Skin of body (tissue), 3 donors: ENCODE measurements at places on chromosomes 5 and 9. TPM values are rescaled to one million over a fixed set of nuclear protein-coding genes. Genes with fewer than 3 reads are reported as not detected.
A peak's percentile ranks its signal among the peaks of the same experiment; 100 is the strongest.

Gene OTP
- total RNA-seq = not detected

DNA sequence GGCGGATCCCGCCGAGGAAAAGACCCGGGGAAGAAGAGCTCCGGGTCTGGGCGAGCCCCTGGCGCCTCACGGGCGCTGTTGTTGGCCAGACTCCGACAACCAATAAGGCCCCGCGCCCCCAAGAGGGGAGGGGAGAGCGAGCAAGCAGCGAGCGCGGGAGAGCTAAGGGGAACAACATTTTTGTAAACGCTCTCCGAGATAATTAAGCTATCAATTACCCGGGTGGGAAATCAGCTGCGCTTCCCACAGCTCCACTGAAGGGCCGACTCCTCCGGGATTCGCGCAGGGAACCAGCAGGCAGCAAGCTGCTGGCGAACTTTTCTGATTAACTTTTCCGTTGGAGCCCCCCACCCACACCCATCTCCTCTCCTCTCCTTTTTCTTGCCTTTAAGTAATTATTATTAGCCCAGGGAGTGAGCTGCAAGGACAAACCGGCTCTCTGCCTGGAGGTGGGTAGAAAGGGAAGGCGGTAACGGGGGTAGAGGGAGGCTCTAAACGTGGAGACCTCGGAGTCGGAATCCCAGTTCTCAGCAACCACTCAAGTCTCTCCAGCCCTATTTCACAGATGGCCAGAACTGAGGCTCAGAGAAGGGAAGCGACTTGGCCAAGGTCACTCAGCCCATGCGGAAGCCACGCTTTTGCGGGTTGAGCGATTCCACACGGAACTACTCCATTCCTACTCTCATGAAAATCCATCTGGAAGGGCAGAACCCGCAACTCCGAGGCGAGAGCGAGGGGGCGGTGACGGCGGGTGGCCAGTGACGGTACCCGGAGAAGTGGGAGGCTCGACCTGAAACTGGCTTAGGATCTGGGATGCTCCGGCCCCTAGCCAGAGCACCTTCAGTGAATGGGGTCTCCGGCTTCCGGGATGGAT lies 1.3 kb downstream of the ASTN2 start:
- DNase-seq = no peak

DNA sequence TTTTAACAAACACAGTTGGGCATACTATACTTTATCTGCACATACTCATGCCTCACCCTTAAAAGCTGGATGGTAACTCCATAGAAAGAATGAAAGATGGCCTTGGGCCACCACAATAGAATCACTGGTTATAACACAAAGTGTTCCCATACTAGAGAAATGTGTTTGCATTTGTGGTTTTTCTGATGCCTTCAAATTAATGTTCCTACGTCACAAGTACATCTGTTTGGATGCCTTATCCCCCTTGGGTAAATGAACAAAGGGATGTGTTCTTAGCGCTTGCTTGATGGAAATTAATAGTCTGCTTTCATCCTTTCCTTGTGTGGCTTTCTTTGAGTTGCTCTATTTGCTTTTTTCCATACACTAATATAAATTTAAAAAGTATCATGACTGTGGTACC lies 291.1 kb upstream of the PDE4D start:
- peak; percentile 61 for DNase-seq

- no peak for DNase-seq
Measured at GRCh38 chr5:10324518-10325370, 17.0 kb upstream of the CMBL start.

Gene CD14
- total RNA-seq = 52.3 TPM
